AML-193 (cell line): ENCODE measurements at places on chromosomes 5 and 9.

- DNase-seq = no peak
Observed at GRCh38 chr5:14457476-14457875, 124.1 kb upstream of the OTULINL start.

DNA sequence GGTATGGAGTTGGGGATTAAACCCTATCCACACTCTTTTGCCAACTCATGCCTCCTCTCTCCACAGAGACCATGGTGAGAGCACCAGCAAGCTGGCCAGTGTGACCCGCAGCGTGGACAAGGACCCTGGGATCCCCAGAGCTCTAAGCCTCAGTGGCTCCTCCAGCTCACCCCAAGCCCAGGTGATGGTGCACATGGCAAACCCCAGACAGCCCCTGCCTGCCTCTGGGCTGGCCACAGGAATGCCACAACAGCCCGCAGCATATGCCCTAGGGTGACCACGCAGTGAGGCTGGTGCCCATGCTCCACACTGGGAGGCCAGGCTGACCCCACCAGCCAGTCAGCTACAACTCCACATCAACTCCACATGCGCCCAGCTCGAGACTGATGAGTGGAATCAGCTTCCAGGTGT lies 11.5 kb upstream of the CARD19 start:
- DNase-seq = no peak

- peak; percentile 62 for DNase-seq
Observed at GRCh38 chr9:89606049-89606623, 1.3 kb downstream of the GADD45G start.

GRCh38 chr9:87370049-87370685 lies 127.5 kb upstream of the DAPK1 start:
- no peak for DNase-seq

GRCh38 chr5:147901599-147902039 lies 4.7 kb downstream of the C5orf46 start:
- no peak for DNase-seq

DNA sequence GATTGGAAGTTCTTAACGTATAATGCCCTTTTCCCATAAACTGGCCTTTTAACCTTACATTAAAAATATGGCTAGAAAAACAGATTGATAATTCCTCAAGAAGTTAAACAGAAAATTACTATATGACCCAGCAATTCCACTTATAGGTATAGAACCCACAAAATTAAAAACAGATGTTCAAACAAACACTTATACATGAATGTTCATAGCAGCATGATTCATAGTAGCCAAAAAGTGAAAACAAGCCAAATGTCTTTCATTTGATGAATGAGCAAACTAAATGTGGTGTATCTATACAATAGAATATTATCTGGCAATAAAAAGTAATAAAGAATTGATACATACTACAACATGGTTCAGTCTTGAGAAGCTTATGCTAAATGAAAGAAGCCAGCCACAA lies 35.5 kb downstream of the POU5F2 start:
- DNase-seq = no peak

DNA sequence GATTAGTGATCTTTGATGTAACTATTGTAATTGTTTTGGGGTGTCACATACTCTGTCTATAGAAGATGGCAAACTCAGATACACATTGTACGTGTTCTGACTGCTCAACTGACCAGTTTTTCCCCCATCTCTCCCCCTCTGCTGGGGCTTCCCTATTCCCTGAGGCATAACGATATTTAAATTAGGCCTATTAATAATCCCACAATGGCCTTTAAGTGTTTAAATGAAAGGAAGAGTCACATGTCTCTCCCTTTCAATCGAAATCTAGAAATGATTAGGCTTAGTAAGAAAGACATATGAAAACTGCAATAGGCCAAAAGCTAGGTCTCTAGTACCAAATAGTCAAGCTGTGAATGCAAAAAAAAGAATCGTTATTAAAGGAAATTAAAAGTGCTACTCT lies 265.6 kb downstream of the TMEM232 start:
- no peak for DNase-seq
